Keratinocyte (primary cell): ENCODE measurements at places on chromosomes 4 and X. TPM values are rescaled to one million over a fixed set of nuclear protein-coding genes. Genes with fewer than 3 reads are reported as not detected.

DNA sequence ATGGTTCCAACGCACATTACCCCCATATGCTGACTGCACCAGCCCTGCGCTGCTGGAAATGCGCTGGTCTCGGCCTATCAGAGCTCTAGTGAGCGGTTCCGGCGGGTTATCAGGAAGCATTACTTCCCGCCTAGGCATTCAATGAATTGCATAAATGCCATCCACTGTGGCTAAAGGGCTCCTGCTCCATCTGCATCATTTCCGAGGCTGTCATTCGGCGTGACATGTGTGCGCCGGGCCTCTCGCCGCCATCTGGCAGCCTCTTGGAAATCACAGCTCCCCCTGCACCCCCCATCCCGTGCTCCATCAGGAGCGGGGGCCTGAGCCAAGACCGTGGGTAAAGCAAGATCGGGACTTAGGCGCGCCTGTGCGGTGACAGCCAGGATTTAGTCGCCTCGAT lies 64.4 kb downstream of the SEPSECS start:
- no peaks in the 10 kb centered on the region for H3K36me3 ChIP-seq
- H3K4me1 ChIP-seq: peaks cover 3% of the 10 kb centered on the region
- no peak overlapping the region for H3K4me3 ChIP-seq
- DNase-seq: no peak
- H3K27ac ChIP-seq: no peak overlapping the region

Gene AR
- 0.27 to 0.75 TPM (median 0.47 TPM) in 3 replicates for polyA plus RNA-seq

GRCh38 chr4:132065940-132066495 lies 1083.1 kb upstream of the PCDH10 start:
- no peaks in the 10 kb centered on the region for H3K27me3 ChIP-seq
- no peaks in the 10 kb centered on the region for H3K4me1 ChIP-seq
- H3K36me3 ChIP-seq: no peaks in the 10 kb centered on the region
- no peak overlapping the region for H3K4me3 ChIP-seq

DNA sequence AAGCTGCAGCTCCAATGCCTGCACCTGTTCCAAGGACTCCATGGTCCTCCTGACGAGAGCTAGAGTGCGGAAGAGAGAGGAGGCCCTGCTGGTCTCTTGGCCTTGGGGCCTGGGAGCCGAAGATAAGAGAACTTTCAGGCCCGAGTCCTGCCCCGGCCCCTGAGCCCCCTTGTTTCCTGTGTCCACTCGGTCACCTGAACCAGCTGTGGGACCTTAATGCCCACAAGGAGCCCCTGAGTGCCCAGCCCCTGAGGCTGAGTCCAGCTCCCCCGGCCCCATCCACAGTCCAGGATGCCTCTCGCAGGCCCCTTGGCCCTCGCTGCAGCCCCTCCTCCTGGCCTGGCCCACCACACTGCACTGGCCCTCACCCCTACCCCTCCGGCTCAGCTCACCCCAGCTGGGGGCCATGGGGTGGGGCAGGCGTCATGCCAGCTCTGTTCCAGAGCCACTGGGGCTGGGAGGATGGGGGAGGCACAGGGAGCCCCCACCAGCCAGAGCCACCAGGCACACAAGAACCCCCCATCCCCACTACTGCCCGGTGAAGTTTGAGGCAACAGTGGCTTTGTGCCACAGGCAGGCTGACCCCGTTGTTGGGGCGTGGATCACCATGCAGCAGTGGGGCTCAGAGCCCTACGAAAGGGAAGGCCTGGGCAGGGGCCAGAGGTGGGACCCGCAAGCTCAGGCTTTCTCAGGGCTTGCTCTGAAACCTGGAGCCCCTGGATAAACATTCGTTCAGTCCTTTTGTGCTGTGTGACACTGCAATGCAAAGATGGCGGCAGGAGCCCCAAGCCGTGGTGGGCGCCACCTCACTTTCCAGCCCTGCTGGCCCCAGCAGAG lies 14.1 kb downstream of the NAT8L start:
- H3K27ac ChIP-seq: no peak overlapping the region
- H3K4me3 ChIP-seq: no peak overlapping the region
- H3K4me1 ChIP-seq: no peaks in the 10 kb centered on the region
- no peak for DNase-seq
- peaks cover 20% of the 10 kb centered on the region for H3K27me3 ChIP-seq

Gene CT47C1
- polyA plus RNA-seq: not detected in 3 replicates

GRCh38 chrX:155577682-155578081 lies 35.1 kb downstream of the TMLHE start:
- no peak for DNase-seq
- no peaks in the 10 kb centered on the region for H3K36me3 ChIP-seq
- no peaks in the 10 kb centered on the region for H3K27me3 ChIP-seq
- no peaks in the 10 kb centered on the region for H3K4me1 ChIP-seq

DNA sequence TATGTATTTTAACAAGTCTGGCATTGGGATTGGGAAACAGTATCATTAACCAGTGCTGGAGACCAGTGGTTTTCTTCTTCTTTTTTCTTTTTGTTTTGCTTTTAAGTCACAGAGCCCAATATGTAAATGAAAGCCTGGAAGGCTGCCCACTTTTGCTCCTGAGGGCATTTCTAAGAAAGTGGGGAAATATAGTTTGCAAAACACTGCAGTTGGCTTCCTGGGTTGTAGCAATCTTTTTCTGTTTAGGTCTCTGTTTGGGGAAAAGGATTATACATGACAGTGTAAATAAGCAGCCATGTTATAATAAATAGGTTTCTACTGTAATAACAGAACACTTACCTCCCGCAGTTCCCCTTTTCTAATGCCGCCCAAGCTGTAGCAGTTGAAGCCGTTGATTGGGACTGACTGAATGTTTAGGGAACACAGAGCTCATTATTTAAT lies 105.5 kb downstream of the TMEM164 start:
- no peak overlapping the region for H3K27ac ChIP-seq
- no peaks in the 10 kb centered on the region for H3K36me3 ChIP-seq
- H3K4me1 ChIP-seq: no peaks in the 10 kb centered on the region
- H3K4me3 ChIP-seq: no peak overlapping the region
- no peak for DNase-seq

GRCh38 chrX:133610056-133610455 lies 194.8 kb upstream of the GPC4 start:
- DNase-seq: no peak
- H3K36me3 ChIP-seq: no peaks in the 10 kb centered on the region
- no peaks in the 10 kb centered on the region for H3K27me3 ChIP-seq

- no peaks in the 10 kb centered on the region for H3K4me1 ChIP-seq
- DNase-seq: no peak
- H3K4me3 ChIP-seq: no peak overlapping the region
- H3K36me3 ChIP-seq: no peaks in the 10 kb centered on the region
- no peaks in the 10 kb centered on the region for H3K27me3 ChIP-seq
Measured at GRCh38 chrX:132180929-132181328, 38.3 kb downstream of the RAP2C start.

DNA sequence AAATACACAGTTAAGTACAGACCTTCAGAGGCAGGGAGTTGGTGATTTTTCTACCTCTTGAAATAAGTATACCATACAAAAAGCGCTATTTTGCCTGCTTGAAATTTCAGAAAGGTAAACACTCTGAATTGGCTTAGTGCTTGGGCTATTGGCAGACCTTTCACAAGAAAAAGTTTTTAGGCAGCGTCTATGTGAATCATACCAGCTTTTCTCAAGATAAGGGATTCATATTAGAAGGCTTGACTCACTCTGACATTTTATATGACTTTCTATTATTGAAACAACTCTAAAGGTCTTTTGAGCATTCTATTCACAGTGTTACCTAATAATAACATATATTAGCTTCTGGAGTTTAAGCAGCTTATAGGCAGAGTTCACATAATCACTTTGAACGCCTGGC lies 286.4 kb upstream of the FAT1 start:
- no peak for DNase-seq
- H3K36me3 ChIP-seq: no peaks in the 10 kb centered on the region

GRCh38 chrX:149145845-149146285 lies 359.2 kb downstream of the IDS start:
- H3K36me3 ChIP-seq: no peaks in the 10 kb centered on the region
- no peak overlapping the region for H3K4me3 ChIP-seq
- H3K4me1 ChIP-seq: no peaks in the 10 kb centered on the region
- no peaks in the 10 kb centered on the region for H3K27me3 ChIP-seq

DNA sequence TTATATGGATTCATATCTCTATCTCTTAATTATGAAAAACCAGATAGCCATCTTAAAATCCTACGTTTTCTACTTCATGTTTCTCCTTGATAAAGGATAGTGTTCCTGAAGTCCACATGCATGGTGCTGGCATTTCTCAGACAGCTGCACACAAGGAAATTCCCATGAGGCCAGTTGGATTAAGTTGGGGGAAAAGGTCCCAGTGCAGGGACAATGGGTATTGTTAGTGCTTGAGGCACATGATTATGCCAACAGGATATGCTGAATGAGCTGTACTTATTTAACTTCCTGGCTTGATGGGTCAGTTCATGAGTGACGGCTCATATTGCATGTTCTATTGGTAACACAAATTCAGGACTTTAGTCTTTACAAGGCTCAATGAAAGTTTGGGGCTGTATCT lies 913.9 kb upstream of the NDST4 start:
- no peaks in the 10 kb centered on the region for H3K27me3 ChIP-seq
- H3K27ac ChIP-seq: no peak overlapping the region
- H3K4me3 ChIP-seq: no peak overlapping the region
- no peaks in the 10 kb centered on the region for H3K36me3 ChIP-seq

Gene LAMTOR3
- 51.5 to 92.2 TPM (median 78.9 TPM) in 3 replicates for polyA plus RNA-seq

DNA sequence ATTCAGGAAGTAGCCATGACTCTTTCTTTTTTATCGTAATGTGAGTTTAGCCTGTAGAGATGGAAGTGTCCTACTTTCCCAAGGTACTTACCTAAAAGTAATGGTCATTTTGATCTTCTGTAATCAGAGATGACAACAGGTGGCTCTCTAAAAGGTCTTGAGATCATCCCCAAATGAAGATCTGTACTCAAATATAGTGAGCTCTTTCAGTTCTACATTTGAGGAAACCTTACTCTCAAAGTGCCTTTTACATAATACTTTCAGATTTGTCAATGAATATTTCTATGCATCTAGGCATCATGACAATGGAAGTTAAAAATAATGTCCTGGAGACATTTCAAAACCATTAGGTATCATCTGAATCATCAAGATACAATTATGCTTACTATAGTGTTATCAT lies 17.2 kb upstream of the MND1 start:
- no peak overlapping the region for H3K4me3 ChIP-seq
- no peak overlapping the region for H3K27ac ChIP-seq
- DNase-seq: no peak
- H3K4me1 ChIP-seq: no peaks in the 10 kb centered on the region
- no peaks in the 10 kb centered on the region for H3K27me3 ChIP-seq

Gene UGT2B15
- not detected in 3 replicates for polyA plus RNA-seq

DNA sequence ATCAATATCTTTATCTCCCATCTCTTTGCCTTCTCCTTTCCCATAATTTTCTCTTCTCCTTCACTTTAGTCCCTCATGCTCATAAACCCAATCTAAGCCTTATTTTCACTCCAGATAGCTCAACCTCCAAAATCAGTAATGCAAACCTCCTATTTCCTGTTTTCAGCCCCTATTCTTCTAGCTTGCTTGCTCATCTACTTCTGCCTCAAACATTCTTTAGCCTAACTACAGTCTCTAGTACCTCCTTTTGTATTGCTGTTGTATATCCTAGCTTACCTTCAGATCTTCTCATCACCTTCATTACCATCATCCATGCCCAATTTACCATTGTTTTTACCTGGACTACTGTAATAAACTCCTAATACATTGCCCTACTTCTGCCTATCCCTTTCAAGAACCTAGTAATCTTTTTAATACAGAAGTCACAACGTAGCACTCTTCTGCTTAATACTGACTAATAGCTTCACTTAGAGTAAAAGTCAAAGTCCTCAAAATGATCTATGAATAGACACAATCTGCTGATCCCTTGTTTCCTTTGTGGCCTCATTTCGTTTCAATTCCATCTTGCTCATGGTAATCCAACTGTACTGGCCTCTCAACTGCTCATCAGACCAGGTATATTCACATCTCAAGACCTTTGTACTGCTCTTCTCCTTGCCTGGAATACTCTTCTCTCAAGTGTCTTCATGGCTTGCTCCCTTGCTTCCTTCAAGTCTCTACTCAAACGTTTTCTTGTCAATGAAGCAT lies 123.4 kb downstream of the FAM13A start:
- H3K27ac ChIP-seq: no peak overlapping the region
- DNase-seq: no peak
- H3K36me3 ChIP-seq: no peaks in the 10 kb centered on the region
- no peak overlapping the region for H3K4me3 ChIP-seq
- H3K4me1 ChIP-seq: peaks cover 8% of the 10 kb centered on the region
- no peaks in the 10 kb centered on the region for H3K27me3 ChIP-seq

GRCh38 chr4:81519856-81520255 lies 48.1 kb upstream of the RASGEF1B start:
- DNase-seq: no peak
- no peak overlapping the region for H3K27ac ChIP-seq
- no peaks in the 10 kb centered on the region for H3K36me3 ChIP-seq
- no peaks in the 10 kb centered on the region for H3K27me3 ChIP-seq
- no peak overlapping the region for H3K4me3 ChIP-seq

GRCh38 chr4:156829201-156829873 lies 142.3 kb downstream of the PDGFC start:
- no peaks in the 10 kb centered on the region for H3K27me3 ChIP-seq
- no peak overlapping the region for H3K4me3 ChIP-seq
- peaks cover 15% of the 10 kb centered on the region for H3K4me1 ChIP-seq
- DNase-seq: no peak
- H3K36me3 ChIP-seq: peaks cover 1% of the 10 kb centered on the region

GRCh38 chr4:22237155-22237751 lies 278.6 kb downstream of the ADGRA3 start:
- H3K4me3 ChIP-seq: no peak overlapping the region
- no peaks in the 10 kb centered on the region for H3K27me3 ChIP-seq
- DNase-seq: no peak
- no peaks in the 10 kb centered on the region for H3K36me3 ChIP-seq
- no peak overlapping the region for H3K27ac ChIP-seq

DNA sequence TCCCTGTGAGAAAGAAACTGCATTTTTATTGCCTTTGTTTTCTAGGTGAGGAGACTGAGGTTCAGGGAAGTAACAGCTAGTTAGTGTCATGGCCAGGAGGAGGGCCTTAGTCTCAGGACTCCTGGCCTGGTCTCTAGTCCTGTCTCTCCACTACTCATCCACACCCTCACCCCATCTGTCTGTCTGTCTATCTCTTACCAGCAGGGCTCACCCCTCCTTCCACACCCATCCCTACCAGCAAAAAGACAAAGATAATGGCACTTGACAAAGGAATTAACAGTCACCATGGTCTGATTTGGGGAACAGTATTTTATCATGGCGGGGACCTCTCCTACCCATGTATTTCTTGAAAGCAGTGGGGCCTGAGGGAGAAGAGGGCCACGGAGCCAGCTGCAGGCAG lies 125.8 kb downstream of the REPS2 start:
- H3K4me3 ChIP-seq: no peak overlapping the region
- H3K27ac ChIP-seq: no peak overlapping the region
- no peaks in the 10 kb centered on the region for H3K36me3 ChIP-seq
- DNase-seq: no peak

- H3K36me3 ChIP-seq: no peaks in the 10 kb centered on the region
- no peak overlapping the region for H3K27ac ChIP-seq
- H3K27me3 ChIP-seq: no peaks in the 10 kb centered on the region
- H3K4me1 ChIP-seq: peaks cover 6% of the 10 kb centered on the region
Measured at GRCh38 chrX:46648660-46649059, 75.1 kb downstream of the CHST7 start.

DNA sequence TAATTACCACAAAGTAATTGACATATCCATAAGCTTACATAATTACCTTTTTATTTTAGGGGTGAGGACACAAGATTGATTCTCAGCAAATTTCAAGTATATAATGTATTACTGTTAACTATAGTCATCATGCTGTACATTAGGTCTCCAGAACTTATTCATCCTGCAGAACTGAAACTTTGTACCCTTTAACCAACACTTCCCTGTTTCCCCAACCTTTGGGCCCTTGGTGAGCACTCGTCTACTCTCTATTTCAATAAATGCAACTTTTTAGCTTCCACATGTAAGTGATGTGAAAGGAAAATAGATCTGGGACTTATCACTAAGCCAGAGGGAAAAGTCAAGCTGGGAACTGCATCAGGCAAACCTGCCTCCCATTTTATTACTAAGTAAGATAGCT lies 33.6 kb upstream of the CCNG2 start:
- H3K36me3 ChIP-seq: no peaks in the 10 kb centered on the region
- H3K27me3 ChIP-seq: no peaks in the 10 kb centered on the region
- H3K4me3 ChIP-seq: no peak overlapping the region
